ENCODE measurements at places on chromosomes 4 and X. TPM values are rescaled to one million over a fixed set of nuclear protein-coding genes. Genes with fewer than 3 reads are reported as not detected.

Gene TEX13D
- total RNA-seq = not detected

Gene PPP1R2C
- total RNA-seq = not detected

GRCh38 chrX:131301155-131301554, 12.0 kb upstream of the IGSF1 start:
- DNase-seq = no peak

DNA sequence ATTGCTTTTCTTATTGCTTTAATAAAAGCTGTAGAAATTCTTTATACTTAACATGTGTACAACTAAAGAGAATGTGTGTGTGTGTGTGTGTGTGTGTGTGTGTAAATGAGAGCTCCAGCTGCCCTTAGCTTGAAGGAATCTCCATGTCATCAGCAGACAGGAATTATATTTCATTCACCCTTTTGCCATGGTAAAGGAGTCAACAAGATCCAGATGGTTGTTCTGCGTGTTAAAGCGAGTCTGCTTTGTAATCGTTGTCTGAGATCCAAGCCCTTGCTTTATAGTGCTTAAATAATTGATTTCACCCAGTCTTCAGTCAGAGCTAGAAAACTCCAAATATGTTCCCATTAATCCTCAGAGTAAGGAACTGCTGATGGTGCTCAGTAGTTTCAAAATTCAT, 285.5 kb downstream of the PDGFC start:
- no peak for DNase-seq

- no peak for DNase-seq
These were observed 114.3 kb downstream of the GABRB1 start for GRCh38 chr4:47145630-47146029.

- no peak for DNase-seq
These were observed 22.4 kb upstream of the SULT1B1 start for GRCh38 chr4:69782651-69783310.

DNA sequence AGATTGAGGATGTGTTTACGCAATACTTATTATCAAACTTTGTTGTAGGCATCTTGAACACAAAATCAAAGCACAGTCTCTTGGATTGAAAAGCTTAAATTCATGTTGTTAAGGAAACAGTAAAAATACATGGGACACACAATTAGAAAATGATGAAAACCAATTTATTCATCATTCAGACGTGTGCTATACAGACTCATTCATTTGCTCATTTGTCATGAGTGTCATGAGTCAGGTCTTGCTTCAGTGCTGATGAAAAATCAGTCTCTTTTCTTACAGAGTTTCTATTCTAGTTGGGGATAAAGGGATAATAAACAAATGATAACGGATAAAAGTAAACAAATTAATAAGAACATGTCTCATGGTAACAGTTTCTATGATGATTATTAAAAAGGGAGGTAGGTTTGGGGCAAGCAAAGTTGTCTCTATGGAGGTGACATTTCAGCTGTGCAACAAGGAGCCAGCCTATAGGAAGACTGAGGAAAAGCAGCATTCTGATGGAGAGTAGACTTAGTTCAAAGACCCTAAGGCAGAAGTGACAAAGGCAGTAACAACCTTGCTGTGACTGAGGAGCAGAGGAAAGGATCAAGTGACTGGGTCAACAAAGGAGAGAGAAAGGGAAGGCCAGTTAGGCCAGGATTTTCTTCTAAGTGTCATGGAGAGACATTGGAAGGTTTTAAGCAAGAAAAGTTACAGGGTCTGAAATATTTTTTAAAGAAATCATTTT, 224.0 kb upstream of the HHIP start:
- DNase-seq = no peak

GRCh38 chr4:156946516-156947424, 24.8 kb downstream of the PDGFC start:
- DNase-seq = no peak

All from frontal cortex (tissue), 4 donors.